ENCODE measurements at places on chromosomes 4 and X.

GRCh38 chr4:20760053-20760452, 59.8 kb downstream of the PACRGL start:
- DNase-seq = no peak

- no peak for DNase-seq
Observed at GRCh38 chrX:131951166-131951565, 71.9 kb upstream of the STK26 start.

- peak; percentile 32 for DNase-seq
Observed at GRCh38 chr4:40149960-40150385, 46.9 kb upstream of the RHOH start.

- DNase-seq = no peak
Observed at GRCh38 chr4:80873571-80873970, 156.9 kb upstream of the BMP3 start.

DNA sequence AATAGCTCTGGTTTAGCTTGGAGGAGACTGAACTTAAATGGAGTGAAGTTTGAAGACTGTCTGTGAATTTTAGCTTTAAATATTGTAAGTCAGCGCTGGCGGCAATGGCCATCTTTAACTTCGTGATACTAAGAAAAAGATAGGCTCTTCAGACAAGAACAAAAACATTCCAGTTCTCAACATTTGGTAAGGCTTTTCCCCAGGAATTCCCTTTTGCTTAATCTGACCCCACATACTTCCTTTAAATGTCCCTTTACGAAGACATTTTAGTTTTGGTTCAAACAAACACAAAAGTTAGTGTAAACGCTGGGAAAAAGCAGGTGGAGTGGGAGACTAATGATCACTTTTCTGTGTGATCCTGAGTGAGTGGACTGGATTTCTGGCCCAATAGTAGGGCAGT, 106.2 kb downstream of the MAML3 start:
- no peak for DNase-seq

- DNase-seq = no peak
Observed at GRCh38 chr4:83851261-83852084, 315.6 kb downstream of the GPAT3 start.

DNA sequence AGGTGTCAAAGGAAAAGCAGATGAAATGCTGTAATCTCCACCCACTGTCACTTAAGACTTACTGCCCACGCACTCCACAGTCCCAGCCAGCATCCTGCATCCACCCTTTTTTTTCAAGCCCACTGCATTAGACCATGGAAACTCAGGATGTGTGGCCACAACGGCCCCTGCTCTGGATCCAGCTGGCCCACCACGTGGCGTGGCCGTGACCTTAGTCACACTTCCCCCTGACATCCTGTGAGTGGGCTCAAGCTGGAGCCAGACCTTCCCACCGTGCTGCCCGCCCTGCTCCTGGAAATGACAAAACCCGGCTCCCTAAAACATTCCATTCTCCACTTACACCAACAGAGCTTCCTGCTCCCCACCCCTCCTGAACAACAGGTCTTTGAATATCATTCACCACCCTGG, 588.3 kb upstream of the DIPK2B start:
- no peak for DNase-seq

DNA sequence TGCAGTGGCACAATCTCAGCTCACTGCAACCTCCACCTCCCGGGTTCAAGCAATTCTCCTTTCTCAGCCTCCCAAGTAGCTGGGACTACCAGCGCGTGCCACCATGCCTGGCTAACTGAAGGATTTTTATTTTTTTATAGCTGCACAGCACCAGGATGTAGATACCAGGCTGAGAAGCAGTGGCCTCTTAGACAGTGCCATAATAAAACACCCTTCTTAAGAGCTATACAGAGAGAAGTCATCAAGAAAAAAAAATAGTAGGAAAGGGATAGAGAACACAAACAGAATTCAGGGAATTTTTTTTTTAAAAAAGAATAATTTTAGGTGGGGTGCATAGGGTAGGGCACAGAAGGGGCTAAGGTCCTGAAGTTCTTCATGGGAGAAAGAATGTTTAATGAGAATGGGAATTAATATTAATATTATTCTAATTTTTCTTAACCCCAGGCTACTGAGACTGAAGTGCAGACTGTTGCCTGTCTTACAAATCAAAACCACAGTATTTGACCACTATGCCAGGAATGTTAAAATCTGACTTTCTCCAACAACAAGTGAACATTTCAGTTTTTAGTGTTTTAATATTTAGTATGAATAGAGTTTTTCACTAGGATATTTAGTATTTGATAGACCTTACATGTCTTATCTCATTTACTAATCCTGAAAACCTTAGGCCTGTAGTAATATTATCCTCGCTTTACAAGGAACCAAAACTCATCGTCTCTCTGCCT, 146.7 kb downstream of the KCNIP4 start:
- no peak for DNase-seq
